ENCODE measurements at places on chromosomes 3 and 15.

DNA sequence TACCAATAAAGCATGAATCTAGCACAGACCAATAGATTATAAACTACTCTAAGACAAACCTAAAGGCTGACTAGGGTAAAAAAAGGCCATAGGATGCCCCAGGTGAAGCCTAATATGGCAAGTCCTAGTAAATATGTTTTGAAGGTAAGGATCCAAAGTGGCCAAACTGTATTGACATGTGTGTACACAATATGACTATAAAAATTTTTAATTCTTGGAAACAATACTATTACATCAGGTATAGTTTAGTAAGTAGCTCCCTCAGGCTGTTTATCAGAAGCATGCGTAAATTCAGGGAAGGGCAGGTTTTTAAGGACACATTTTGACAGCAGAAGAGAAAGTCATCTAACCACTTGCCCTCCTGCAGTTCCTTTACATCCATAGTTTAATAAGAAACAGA is 18.8 kb downstream of the GNB4 start:
- DNase-seq = no peak

DNA sequence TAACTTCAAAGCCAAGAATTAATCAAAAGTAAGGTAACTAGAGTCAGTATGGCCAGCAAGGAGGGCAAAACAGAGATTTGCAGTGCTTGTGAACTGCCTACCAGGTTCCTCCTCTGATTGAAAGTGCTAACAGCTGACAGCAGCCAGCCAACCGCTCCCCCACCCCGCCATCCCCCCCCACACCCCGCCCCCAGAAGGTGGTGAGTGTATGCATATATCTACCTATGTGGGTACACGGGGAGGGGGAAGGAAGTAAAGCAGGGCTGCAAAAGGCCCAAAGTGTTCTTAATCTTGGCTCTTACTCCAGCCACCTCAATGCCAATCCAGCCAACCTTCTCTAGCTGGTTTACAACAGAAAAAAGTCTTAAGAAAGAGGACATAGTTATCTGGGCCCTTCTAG is 50.7 kb downstream of the RAF1 start:
- DNase-seq = no peak

GRCh38 chr3:171358881-171359198 is 101.4 kb downstream of the TNIK start:
- DNase-seq = no peak

GRCh38 chr3:34207002-34207401 is 408.6 kb downstream of the PDCD6IP start:
- DNase-seq = no peak

DNA sequence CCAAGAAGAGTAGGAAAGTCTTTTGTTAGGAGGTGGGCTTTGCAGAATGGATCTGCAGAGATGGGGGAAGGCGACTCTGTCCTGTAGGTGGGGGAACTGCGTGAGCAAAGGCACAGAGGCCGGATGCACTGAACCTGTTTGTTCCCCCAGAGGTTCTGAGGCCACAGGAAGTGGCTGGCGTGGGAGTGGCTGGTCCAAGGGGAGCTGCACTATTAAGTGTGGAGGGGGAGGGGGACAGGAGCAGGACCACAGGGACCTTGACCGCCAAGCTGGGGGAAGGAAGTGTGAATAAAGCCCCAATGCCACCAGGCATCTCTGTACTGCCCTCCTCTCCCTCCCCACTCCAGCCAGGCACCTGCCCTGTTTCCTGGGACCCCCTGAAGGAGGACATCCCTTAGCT is 51.8 kb downstream of the CYP11A1 start:
- DNase-seq = peak; percentile 69

GRCh38 chr15:89880727-89881126 is 13.1 kb downstream of the AP3S2 start:
- no peak for DNase-seq

GRCh38 chr3:155676252-155676981 is 68.5 kb downstream of the PLCH1 start:
- DNase-seq = no peak

- no peak for DNase-seq
These were observed 29.4 kb downstream of the ULK4 start for GRCh38 chr3:41932464-41932863.

- DNase-seq = no peak
These were observed 748 bp upstream of the AVEN start for GRCh38 chr15:34039790-34040113.

- no peak for DNase-seq
These were observed 42.1 kb upstream of the FGF7 start for GRCh38 chr15:49380912-49381311.

DNA sequence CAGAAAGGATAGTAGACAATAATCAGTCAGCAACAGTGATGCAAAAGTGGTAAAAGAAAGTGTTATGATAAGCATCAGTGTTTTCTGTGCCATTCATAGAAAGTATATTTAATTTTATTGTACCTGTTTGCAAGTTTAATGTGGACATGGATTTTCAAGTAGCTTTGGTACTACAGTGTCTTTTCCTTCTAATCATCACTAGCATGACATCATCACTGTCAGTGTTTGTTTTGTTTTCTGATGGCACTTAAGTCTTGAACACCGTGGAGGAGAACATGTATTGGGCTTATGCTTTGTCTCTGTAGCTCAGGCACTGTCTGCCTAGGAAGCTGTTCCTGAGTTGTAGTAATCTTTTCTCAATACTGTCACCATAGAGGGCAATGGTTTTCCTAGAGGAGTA is 41.9 kb downstream of the SETD5 start:
- no peak for DNase-seq

DNA sequence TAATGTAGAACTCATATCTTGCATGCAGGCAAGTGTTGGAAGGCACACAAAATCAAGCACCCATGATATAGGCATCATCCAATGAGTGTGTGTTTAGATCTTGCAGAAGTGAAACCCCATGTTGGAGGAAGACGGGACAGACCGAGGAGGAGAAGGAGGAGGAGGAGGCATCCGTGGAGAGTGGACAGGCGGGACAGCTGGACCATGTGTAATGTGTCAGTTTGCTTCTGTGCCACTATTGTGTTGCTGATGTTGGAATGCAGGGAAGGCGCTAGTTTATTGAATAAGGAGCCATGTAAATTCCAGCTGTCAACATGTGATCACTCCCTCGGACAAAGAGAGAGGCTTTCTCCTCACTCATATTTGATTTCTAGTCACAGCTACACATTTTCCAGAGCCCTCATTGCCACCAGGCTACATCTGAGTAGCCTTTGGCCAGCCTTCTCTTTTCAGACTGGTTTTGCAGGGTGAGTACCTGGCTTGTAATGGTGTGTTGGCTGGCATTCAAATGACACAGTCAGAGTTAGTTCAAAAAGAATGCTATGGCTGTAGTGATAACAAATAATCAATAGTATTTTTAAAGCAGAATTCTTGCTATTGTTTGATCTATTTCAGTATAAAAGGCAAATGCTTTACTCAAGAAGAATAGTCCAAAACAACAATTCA is 1037.6 kb upstream of the NR2F2 start:
- DNase-seq = no peak

GRCh38 chr3:76954412-76954811 is 85.5 kb upstream of the ROBO2 start:
- no peak for DNase-seq

All from activated CD8-positive, alpha-beta memory T cell treated with anti-CD3 and anti-CD28 coated beads for 24 hours (primary cell).